ENCODE measurements at places on chromosomes 2 and 18.

GRCh38 chr2:204535764-204536163, 9.5 kb upstream of the PARD3B start:
- no peak for DNase-seq

GRCh38 chr2:105802587-105802986, 57.9 kb downstream of the NCK2 start:
- DNase-seq, result no peak

DNA sequence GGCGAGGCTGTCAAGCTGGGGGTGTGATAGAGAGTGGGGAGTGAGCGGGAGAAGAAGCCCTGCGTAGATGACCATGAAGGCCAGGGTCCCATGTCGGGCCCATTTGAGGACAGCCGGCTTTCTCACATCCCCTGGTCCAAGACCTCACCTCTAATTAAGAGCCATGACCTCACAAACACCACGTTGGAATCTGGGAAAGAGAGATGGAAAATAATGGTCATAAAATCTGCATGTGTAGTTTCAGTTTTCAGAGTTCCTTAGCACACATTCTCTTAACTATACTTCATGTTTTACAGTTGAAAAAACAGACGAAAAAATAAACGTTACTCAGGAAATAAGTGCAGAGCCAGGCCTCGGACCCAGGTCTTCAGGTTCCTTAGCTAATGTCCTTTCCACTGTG, 244.8 kb upstream of the SIX2 start:
- no peak for DNase-seq

DNA sequence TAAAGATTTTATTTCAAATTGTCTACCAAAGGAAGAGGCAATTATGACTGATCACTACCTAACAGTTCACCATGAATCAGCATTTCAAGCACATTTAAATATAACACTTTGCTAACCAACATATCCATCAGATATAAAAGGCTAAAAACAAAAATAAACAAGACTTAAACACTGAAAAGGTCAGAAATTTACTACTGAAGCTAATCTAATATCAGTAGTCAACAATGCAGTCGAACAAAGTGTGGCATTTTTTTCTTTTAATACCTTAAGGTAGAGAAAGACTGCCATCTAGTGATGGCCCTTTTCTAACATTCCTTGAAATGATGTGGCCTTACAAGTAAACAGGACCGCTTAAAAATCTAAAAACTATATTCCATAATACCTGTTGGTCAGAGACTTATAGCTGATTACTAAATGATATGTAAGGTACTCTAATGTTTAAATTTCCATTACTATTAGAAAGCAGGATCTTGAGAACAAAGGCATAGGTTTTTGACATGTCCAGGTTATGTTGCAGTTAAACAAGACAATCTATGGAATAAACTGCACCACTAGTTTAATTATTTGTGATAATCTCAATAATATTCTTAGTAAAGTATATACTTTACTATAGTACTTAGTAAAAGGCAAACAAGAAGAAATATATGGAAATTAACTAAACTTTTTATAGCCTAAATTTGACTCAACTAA, 80.0 kb downstream of the EXOC6B start:
- no peak for DNase-seq

DNA sequence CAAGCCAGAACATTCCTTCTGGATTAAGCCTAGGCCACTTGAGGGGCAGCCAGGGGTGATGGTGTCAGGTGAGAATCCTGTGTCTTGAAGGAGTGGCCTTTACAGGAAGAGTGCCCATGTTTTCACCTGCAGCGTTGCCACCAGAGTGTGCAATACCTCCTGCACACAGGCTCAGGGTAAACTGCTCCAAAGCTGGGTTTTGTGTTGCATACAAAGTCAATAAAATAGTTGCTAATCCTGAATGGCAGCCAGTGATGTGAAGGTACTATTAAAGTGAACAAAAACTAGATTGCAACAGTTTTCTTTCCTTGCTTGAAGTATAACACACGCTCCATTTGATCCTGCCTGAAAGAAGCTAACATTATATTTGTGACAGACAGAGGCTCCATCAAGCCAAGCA, 64.4 kb upstream of the NRP2 start:
- no peak for DNase-seq

DNA sequence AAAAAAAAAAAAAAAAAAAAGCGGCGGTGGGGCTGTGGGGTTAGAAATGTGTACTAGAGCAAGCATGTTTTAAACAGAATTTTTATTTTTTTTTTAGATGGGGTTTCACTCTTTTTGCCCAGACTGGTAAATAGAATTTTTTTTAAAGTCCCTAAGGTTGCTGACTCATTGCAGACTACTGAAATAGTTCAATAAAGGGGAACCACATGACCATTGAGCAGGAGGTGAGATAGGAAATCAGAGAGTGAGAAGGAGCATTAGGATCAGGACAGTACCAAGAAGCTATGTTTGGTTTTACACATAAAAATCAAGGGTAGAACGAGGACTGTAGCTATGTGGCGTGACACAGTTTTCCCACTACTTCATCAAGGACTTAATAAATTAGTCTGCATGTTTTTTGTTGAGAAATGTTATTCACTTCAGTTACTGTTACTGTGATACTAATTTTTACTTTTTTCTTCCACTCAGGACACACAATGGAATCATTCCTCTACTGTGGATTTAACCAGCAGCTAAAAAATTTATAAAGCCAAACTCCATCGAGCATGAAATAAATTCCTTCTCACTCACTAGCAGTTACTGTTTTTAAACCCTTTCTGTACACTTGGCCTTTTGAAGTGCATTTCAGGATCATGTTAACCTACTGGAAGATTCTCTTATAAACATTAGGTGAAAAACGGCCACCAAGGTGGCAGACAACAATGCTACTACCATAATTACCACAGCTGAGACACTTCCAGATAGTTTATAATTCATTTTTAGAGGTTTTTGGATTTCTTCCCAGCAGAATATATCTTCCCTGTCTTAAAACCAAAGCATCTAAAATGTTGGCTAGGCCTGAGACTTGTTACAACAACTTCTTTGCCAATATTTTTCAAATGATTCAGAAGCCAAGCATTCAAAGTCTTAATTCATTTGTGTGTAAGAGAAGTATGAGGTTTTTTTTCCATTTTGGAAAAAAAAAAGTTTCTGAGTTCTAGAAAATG, 33.2 kb downstream of the LAMA1 start:
- no peak for DNase-seq

- DNase-seq, result no peak
Observed at GRCh38 chr2:130259594-130259993, 61.4 kb upstream of the TUBA3E start.
